ENCODE measurements at places on chromosomes 3 and 15.

DNA sequence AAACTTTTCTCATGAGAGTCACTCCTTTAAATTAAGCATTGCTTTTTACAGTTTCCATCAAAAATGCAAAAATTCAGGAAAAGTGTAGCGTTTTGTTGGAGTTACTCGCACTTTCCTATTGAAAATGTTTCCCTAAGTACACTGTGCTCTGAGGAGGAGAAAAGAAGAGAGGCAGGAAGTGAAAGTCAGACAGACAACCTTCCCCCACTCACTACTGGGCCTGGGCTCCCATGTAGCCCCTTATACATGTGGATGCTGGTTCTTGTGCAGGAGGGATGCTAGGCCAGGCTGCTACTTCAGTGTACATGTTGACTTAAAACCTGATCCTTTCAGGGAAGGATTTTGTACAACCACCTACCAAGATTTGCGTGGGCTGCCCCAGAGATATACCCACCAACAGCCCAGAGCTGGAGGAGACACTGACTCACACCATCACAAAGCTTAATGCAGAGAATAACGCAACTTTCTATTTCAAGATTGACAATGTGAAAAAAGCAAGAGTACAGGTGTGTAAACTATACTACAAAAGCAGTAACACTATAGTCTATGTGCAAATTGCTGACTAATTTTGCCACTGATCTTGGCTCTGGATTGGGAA, 15.1 kb downstream of the KNG1 start:
- DNase-seq: peak; percentile 7

DNA sequence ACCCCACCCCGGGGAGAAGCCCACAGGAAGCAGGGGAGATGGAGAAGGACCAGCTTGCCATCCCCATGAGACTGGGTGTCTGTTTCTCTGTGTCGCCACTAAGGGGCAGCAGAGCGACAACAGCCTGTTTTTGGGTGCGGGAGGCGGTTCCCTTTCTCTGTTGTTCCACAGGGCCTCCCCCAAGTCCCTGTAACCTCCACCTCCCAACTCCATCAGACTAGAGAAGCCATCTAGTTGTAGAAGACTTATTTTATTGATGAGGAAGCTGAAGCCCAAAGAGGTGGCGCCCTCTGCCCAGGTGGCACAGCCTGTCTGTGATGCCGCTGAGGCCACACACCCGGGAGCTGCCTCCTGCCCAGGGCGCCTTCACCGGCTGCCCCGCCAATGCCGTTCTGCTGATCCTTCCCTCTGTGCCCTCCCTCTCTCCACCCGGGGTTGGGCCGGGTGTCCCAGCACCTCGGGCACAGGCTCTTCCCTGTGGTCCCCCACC, 3.9 kb upstream of the CCDC9B start:
- peak; percentile 74 for DNase-seq

DNA sequence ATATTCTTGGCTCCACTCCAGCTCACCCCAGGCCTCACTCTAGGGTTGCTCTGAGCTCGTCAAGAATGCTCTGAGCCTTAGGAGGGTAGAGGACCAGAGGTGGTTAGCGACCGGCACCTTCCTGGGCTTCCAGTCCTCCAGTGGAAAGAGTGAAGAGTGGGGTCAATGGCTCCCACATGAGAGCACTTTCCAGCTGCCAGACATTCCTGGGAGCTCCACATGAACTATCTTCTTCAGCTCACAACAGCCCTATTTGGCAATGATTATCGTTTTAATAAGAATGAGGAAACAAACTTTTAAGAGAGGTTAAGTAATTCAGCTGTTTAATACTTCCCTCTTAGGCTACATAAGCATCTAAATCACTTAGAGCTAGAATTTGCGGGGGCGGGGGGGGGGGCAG, 139.3 kb downstream of the STT3B start:
- no peak for DNase-seq

DNA sequence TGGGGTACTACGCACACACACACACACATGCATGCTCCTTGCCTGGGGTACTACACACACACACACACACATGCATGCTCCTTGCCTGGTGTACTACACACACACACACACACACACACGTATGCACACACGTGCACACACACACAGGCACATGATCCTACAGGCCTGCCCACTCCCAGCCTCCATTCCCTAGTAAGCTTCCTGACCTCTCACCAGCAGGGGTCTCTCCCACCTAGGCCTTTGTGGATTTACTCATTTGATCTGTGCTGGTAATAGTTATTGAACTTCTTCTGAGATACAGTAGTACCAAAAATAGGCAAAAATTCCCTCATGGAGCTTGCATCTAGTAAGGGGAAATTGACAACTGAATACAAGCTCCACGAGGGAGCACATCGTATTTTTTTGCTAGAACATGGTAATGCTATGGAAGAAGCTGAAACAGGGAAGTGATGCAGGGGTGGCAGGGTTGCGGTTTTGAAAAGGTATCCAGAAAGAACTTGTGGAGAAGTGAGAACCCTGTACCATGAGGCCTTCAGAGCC, 19.1 kb downstream of the TTC21A start:
- peak; percentile 48 for DNase-seq

GRCh38 chr3:152278756-152279427, 10.2 kb downstream of the MBNL1 start:
- peak; percentile 44 for DNase-seq

DNA sequence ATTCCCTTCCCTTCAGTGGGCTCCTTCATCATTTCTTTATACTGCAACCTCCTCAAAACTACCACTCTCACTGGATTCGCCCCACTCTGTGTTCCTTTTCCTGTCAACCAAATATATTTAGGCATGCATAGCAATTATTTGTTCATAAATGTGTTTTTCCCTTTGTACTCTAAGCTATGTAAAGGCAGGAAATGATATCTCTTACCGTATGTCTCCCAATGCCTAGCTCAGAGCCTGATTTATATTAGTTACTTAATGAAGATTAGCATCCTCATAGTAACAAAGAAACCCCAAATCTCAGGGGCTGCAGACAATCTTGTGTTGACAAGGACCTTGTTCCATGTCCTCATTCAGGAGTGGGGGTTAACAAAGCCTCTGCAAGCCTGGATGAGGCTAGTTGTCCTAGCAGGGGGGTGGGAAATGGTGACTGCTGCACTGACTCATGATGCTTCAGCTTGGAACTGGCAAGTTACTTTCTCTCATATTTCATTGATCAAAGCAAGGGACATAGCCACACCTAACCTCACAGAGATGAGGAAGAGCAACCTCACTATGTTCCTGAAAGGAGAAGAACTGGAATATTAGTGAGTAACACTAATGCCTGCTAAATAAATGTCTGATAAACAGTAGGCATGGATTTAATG, 15.2 kb downstream of the PHLDB2 start:
- DNase-seq: no peak

All from stimulated activated CD4-positive, alpha-beta T cell treated with anti-CD3 and anti-CD28 coated beads, Interleukin-4, amount 100 ng/mL, for 24 hours (primary cell).